Astrocyte (in vitro differentiated cells and primary cell): ENCODE measurements at places on chromosomes 12 and 14. TPM values are rescaled to one million over a fixed set of nuclear protein-coding genes. Genes with fewer than 3 reads are reported as not detected.

DNA sequence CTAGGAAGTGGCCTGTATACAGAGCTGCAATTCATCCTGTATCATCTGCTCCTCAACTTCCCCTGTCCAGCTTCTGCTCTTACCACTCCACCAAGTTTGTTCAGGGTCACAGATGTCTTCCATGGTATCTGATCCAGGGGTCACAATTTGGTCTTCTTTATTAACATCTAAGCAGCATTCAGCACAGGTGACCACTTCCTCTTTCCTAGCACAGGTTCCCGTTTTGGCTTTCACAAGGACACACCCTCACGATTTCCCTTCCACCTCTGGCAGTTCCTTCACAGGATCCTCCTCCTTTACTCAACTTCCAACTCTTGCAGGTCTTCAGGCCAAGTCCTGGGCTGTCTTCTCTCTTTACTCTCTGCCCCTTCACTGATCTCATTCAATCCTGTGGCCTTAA is 93.6 kb downstream of the TTC7B start:
- no peak for DNase-seq

- DNase-seq: peak; percentile 54
Observed at GRCh38 chr12:45729233-45730083, at the start of gene ARID2. ARID2 (plus strand) TSS chr12:45729706; CDS start chr12:45729837, 131 bp downstream.

DNA sequence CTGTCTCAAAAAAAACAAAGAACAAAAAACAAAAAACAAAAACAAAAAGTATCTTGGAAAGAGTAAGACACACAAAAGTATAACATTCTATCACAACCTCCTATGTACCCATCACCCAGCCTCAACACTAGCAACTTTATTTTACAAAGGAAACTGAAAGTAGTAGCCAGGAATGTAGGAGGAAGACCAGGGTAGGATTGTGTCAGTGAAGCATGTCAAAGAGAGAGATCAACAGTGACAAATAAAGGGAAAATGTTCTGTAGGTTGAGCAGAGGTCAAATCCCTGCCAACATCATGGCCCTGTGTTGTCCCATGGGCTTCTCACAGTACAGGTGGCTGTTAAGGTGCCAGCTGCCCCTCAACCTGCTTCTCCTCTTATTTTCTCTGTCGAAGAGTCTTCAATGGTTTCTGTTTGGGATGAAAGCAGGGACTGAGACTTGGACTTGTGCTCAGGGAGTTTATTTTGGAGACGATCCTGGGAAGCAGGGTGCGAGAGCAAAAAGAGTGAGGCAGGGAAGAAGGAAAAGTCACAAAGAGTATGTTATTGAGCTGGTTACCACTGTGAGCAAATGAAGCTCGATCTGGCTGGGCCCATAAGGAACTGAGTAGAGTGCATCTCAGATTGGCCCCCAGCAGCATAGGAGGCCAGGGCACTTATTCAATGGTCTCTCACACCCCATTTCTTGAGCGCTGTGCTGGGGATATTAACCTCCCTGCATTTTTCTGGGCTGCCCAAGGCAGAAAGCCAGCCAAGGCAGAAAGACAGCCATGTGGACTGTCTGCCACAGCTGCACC is 29.4 kb upstream of the CTDSP2 start:
- no peak for DNase-seq

GRCh38 chr12:2833810-2834209 is 1.0 kb downstream of the NRIP2 start:
- DNase-seq: no peak

DNA sequence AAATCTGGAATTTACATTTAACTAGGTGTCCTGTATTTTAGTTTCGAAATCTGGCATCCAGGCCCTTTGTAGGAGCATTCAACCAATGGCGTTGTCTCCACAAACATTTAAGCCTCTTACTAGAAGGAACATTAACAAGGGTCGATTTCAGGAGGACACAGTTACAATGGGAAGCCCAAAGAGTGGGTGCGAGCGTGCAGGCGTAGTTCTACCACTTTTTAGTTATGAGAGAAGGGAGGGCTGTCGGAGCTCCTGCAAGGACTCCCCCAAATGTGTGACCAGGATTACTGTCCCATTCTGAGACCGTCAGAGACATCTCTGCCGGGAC is 365 bp upstream of the ABHD4 start:
- DNase-seq: no peak

- DNase-seq: no peak
Observed at GRCh38 chr12:117121441-117121840, 22.2 kb upstream of the TESC start.

- DNase-seq: peak; percentile 60
Observed at GRCh38 chr12:42987216-42987650, 397.7 kb upstream of the PRICKLE1 start.

- peak; percentile 75 for DNase-seq
Observed at GRCh38 chr14:69648480-69649451, 37.4 kb downstream of the SUSD6 start.

DNA sequence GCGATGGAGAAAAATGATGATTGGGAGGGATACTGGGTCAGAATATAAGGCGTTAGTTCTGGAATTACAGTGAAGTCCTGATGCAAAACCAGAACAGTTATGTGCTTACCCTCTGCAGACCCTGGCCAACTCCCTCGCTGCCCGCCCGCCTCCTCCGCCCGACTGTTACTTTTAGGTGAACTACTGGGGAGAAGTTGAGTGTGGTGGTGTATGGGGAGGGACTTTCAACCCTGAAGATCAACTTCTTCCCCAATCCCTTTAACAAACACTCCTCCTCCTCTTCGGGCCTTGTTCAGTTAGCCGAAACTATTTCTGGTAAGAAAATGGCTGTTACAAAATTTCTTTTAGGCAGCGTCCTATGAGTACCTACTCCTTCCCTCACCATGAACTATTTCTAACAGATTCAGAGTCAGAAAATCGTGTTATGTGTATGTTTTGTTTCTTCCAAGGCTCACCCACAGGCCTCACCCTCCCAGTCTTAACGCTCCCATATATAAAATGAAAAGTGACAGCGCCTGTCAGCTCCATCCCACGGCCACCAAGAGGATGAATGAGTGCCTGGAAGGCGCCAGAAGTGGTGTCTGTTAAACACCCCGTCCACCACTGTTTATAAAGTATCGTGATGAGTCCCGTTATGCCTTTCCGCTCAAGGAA is 1.3 kb downstream of the FBXO33 start:
- DNase-seq: no peak

DNA sequence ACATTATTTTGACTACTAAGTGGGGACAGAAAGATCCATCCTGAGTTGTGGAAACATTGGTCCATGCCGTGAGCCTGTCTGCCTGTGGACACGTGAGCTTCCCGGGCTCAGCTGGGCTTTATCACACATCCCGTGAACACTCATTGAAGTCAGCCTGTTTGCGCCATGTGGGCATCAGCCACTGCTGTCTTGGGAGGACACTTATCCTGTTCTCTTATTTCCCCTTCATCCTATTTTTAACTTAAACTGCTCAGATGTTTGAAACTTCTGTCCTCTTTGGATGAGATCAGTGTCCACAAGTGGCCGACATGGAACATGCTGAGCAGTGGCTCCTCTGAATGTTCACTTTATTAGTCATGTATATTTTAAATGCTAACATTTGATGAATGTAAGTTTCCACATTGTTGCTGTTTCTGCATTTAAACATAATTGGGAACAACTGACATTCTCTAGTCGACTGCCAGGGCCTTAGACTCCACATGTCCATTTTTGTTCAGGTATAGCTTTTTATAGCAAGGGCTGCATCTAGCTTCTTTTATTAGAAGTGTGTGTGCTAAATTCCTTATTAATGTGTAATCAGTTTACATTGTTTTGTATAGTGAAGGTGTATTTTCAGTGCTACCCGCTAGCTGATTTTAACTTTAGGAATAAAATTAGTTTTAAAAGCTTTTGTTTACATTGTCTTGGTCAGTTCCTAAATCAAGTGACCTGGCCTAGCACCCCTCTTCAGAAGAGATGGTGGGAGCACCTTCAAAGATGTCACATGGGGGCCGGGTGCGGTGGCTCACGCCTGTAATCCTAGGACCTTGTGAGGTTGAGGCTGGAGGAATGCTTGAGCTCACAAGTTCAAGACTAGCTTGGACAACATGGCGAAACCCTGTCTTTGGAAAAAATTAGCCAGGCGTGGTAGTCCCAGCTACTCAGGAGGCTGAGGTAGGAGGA is 24.0 kb downstream of the RNF34 start:
- DNase-seq: no peak

DNA sequence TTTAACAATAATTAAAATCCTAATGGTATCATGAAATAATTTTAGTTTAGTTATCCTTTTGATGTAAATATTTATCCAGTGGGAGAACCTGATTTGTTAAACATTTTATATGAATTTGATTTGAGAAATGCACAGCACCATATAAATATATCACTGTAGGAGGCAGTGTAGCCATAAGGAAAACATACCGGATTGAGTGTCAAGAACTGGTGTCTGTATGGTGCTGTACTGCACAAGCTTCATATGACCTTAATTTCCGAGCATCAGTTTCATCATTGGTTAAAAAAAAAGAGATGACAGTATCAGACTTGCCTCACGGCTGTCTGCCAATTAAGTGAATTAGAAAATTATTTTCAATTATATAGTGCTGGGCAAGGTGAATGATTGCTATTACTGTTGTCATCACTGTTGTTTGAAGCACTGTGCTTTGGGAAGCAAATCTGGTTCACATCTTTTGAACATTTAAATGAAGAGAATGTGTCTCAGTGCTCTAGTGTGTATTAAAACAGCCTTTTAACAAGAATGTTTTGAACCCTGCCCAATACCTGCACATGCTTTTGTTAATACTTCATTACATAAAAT is 72.1 kb downstream of the TMTC2 start:
- no peak for DNase-seq

- DNase-seq: no peak
Observed at GRCh38 chr14:62133776-62134550, 371.7 kb downstream of the SNAPC1 start.

The FOXA1 gene
- total RNA-seq: 0.11 TPM in 1 of 2 replicates, not detected in the other

The PLEKHG3 gene
- 84.1 and 98.6 TPM in 2 replicates for total RNA-seq

The PRPH gene
- not detected in 2 replicates for total RNA-seq

The CNIH1 gene
- 148 and 156 TPM in 2 replicates for total RNA-seq
